Adrenal gland (tissue), 19 donors: ENCODE measurements at places on chromosomes 6 and 20. TPM values are rescaled to one million over a fixed set of nuclear protein-coding genes. Genes with fewer than 3 reads are reported as not detected.

GRCh38 chr6:34672657-34673043 lies 23.9 kb downstream of the ILRUN start:
- no peak for DNase-seq

The SNAP91 gene
- total RNA-seq, result 6.8 TPM

- DNase-seq, result no peak
These were observed 215.9 kb downstream of the ARHGAP18 start for GRCh38 chr6:129494099-129494498.

- no peak for DNase-seq
These were observed 97.4 kb downstream of the PLCB4 start for GRCh38 chr20:9166153-9166780.

- DNase-seq, result peak; percentile 95
These were observed 18.1 kb upstream of the CEBPB start for GRCh38 chr20:50172347-50173013.

DNA sequence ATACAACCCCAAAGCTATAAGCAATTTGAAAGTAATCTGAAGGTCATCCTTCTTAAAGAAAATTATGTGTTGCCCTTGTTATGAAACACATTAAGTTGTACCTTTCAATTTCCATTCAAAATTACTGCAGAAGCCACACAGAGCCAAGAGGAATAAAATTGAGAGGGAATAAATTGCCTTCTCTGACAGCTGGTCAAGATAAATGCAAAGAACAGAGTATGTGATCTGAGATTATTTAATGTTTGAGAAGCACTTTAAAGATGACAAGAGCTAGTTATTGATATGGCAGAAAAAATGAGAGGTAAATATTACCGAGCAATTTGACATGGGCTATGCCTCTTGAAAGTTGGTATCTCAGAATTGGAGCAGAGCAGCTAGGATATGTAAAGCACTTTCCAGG lies 61.6 kb downstream of the TRDN start:
- DNase-seq, result no peak

The RBM12 gene
- total RNA-seq, result 91.3 TPM

- no peak for DNase-seq
These were observed 96.0 kb downstream of the CARMIL1 start for GRCh38 chr6:25375125-25375524.
